Natural killer cell treated with Interleukin-12 subunit alpha and Interleukin-12 subunit beta and Interleukin-15 and Interleukin-18, amount 100 ng/mL, for 72 hours (primary cell): ENCODE measurements at places on chromosomes 13 and 19. TPM values are rescaled to one million over a fixed set of nuclear protein-coding genes. Genes with fewer than 3 reads are reported as not detected.

DNA sequence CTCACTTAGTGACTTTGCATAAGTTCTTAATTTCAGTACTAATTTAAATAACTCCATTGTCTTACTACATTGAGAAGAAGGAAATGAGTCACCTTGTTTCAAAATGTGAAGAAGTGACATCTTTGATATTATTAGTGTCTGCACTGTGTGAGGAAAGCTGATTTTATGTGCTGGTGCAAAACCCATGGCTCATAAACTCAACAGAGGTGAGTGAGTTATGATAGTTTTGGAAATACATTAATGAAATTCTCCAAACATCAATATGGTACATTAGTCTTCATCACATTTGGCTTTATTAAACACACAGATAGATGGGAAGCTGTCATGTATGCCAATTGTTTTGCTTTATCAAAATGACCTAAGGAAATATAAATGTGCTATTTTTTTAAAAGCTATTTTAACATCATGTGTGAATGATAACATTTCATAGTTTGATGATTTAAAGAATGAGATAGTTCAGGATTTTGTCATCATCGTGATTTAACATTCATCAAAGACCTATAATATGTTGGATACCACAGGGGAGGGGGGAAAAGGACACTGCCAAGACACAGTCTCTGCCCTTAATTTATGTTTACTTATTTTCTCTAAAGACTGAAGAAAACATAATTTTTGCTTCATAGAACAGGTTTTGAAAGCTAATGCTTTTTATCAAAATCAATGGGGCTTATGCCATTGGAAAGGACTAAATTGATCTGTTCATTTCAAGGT lies 902.3 kb upstream of the SLITRK1 start:
- DNase-seq = no peak

DNA sequence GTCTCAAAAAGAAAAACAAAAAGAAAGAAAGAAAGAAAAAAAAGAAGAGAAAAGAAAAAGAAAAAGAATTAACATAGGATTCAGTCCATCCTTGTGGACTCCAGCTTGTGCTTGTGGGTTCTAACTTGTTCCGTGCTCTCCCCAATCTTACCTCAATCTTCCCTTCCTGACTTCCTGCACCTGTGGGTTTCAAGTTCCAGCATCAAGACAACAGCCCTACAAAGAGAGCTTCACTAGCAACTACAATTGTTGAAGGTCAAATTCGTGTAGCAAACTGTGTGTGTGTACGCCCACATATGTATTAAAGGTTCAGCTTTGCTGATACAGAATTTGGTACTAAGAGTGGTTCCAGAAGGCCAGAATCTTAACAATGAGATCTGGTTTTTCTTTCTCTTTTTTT lies 25.3 kb downstream of the FXYD5 start:
- no peak for DNase-seq

CBARP gene
- not detected for total RNA-seq

GRCh38 chr19:50331221-50331993 lies 2.2 kb upstream of the KCNC3 start:
- peak; percentile 0 for DNase-seq

DNA sequence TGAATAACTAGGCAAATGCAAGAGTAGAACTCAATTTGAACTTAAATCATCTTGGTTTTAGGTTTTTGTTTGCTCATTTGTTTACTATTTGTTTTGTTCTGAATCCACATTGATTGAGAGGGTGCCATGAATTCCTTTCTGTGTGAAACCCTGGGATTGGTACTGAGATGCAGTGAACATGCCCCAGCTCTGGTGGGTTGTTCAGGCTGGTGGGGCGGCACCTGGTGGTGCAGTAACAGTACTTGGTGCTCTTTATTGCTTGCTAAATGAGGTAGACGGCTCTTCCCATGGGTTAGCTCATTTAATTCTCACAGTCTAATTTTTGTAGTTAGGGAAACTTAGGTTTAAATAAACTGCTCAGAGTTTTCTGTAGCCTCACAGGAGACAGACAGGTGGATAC lies 48.4 kb downstream of the WASF3 start:
- no peak for DNase-seq

DNA sequence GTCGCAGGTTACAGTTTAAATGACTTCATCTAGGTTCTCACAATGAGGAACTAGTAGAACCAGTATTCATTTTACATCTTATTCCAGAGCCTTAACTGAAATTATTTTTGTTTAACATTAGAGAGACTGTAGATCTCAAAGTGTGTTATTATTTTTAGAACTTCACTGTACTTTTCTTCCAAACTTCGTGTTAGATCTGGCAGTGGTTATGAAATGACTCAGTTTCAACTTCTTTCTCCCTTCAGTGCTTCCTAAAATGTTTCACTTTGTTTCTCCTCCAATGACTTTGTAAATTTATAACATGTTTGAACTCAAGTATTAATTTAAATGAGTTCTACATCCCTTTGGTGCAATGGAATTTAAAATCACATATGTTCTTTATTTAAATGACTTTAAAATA lies 139.3 kb downstream of the PCDH9 start:
- no peak for DNase-seq

GRCh38 chr19:33193269-33193864 lies 763 bp upstream of the LRP3 start:
- DNase-seq = no peak

C19orf18 gene
- total RNA-seq = not detected

GRCh38 chr13:65011378-65011777 lies 2218.8 kb downstream of the PCDH9 start:
- DNase-seq = no peak

GRCh38 chr13:80463673-80464352 lies 122.9 kb upstream of the SPRY2 start:
- no peak for DNase-seq

GRCh38 chr13:50244355-50244712 lies 229.1 kb downstream of the KCNRG start:
- peak; percentile 71 for DNase-seq

CEACAM7 gene
- not detected for total RNA-seq

DNA sequence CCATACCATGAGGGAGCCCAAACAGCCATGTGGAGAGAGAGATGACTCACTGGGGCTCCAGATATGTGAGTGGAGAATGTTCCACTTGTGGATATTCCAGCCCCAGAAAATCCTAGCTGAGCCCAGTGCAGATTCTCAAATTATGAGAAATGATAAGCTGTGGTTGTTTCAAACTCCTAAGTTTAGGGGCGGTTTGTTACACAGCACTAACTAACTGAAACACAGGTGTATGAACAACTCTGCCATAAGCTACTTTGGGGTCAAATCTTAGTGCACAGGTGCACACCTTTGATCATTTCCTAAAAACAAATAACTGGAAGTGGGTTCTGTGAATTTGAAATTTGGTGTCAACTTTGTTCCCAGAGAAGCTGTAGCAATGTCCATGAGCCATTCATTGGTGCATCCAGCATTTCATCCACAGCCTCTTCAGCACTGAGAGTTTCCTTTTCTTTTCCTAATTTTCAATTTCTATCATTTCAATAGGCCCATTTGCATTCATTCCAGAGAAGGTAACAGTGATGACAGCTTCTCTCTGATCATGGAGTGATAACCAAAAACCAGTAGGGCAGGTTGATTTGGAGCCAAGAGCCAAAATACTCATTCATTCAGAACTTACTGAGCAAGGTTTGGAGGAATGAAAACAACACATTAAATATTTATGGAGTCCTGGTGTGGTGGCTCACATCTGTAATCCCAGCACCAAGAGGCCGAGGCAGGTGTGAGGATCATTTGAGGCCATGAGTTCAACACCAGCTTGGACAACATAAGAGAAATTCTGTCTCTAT lies 8.8 kb upstream of the CLPP start:
- no peak for DNase-seq
